NCI-H1417 treated with DMSO at 0.1 percent for 48 hours (cell line): ENCODE measurements at places on chromosomes 6 and 20.

DNA sequence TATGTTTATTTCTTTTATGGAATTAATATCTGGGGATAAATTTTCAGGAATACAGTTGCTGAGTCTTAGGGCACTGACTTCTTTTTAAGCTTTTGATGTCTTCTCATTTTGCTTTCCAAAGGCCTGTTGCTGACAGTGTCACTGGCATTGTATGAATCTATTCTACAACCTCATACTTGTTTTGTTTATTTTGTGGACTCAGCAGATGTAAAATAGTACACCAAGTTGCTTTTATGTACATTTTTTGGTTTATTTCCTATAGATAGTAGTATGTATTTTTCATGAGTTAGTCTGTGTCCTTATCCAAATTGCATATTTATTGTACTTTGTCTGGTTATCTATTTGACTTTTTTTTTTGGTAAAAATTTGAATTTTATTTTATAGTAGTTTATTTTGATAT lies 35.0 kb downstream of the FAM162B start:
- no peak for DNase-seq

GRCh38 chr6:106557837-106558236 lies 71.5 kb downstream of the RTN4IP1 start:
- DNase-seq: no peak

GRCh38 chr20:34274694-34275093 lies 28.5 kb downstream of the AHCY start:
- DNase-seq: no peak

DNA sequence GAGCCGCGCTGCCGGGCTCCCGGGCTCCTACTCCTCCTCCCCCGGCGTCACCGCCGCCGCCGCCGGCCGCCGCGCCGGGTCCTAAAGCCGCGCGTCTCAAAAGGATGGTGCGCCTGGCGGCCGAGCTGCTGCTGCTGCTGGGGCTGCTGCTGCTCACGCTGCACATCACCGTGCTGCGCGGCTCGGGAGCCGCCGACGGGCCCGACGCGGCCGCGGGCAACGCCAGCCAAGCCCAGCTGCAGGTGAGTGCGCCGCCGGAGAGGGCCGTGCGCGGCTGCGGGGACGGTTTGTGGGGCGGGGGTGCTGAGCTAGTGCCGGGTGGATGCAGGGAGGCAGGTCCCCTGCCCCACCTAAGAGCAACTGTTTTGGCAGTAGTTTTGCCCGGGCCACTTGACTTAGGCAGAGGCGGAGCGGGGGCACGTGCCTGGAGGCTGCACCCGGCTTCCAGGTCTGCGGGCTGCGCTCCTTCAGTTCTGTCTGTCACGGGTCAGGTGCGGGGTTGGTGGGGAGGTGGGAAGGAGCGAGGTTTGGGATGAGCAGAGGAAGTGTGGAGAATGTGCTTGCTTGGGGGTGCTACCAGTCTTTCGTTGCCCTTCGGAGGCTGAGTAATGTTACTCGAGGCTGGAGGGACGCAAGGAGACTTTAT lies 722 bp downstream of the ISM1 start:
- no peak for DNase-seq

- no peak for DNase-seq
These were observed 122.8 kb downstream of the UST start for GRCh38 chr6:148869585-148869984.

GRCh38 chr6:159941286-159942113 lies 27.4 kb upstream of the IGF2R start:
- no peak for DNase-seq

- no peak for DNase-seq
These were observed 10.6 kb downstream of the TOX2 start for GRCh38 chr20:43925215-43925614.

- DNase-seq: no peak
These were observed 1.5 kb upstream of the HMGN4 start for GRCh38 chr6:26536571-26537159.
